Left colon (tissue), 2 donors: ENCODE measurements at places on chromosomes 1 and 21.

GRCh38 chr1:161082483-161082882 is 6.9 kb downstream of the NECTIN4 start:
- no peak for DNase-seq

DNA sequence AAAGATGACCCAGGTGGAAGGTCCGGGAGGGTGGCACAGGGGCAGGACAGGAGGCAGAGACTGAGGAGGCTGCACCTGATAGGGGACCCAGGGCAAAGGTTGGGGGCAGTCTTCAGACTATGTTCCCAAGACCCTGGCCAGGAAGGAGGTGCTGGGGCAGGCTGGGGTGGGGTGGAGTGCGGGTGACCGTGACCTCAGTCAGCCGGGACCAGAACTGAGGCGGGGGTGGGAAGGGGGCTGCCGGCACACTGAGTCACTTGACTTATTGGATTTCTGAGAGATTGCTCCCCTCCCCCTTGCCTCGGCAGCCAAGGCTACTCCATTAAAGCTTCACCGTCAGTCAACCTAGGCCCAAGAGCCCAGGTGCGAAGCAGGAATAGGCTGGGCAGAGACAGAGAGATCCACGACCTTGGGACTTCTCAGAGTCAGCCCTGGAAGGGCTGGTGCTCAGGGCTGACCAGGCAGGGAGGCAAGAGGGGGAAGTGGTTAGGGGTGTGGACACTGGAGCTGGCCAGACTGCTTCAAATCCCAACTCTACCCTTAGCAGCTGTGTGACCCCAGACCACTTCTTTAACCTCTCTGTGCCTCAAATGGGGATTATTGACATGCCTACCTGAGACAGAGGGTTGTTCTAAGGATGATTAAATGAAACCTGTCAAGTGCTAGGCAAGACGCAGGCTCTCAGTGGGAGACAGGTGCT is 47.9 kb upstream of the LAPTM5 start:
- no peak for DNase-seq

- no peak for DNase-seq
These were observed 73.5 kb upstream of the PDC start for GRCh38 chr1:186534401-186534800.

- DNase-seq = no peak
These were observed 339.1 kb downstream of the PTPRC start for GRCh38 chr1:198977909-198978308.

DNA sequence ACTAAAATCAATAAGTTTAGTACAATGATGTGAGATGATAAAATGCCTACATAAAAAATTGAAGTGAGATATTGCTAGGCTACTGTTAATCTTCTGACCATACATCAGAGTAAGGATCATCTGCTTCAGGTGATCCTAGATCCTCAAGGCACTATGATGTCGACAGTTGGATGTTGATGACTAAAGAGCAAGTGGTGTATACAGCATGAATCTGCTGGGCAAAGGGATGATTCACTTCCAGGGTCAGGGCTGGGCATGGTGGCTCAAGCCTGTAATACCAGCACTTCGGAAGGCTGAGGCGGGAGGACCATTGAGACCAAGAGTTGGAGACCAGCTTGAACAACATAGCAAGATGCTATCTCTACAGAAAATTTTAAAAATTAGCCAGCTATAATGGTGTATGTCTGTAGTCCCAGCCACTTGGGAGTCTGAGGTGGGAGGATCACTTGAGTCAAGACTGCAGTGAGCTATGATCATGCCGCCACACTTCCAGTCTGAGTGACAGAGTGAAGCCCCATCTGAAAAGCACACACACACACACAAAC is 24.6 kb downstream of the NUF2 start:
- no peak for DNase-seq

DNA sequence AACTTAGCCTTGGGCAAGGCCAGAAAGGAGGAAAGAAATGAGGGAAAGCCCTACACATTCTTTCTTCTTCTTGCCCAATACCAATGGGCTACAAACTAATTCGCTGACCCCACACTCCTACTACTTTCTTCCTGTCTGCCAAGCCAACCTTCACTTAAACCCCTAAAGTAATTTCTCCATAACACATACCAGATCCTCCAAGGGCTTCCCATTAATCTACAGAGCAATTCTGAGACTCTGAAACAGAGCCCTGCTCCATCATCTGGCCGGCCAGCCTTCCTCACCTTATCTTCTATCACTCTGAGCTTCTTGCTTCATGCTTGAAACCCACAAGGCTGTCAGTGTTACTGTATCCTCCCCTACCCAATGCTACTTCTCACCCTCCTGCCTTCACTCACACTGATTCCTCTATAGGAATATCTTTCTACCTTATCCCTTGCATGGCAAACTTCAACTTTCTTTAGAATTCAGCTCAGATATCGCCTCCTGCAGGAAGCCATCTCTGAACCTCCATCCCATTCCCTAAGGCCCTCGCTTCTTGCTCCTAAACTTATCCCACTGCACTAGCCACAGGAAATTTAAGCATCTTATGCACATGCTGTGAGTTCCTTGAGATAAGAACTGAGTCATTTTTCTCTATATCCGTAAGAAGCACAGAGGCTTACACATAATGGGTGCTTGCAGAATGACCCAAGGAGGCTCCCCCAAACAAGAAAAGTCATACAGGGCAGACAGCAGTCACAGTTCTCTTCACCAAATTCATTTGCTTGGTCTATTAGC is 81.9 kb downstream of the JAK1 start:
- DNase-seq = no peak

DNA sequence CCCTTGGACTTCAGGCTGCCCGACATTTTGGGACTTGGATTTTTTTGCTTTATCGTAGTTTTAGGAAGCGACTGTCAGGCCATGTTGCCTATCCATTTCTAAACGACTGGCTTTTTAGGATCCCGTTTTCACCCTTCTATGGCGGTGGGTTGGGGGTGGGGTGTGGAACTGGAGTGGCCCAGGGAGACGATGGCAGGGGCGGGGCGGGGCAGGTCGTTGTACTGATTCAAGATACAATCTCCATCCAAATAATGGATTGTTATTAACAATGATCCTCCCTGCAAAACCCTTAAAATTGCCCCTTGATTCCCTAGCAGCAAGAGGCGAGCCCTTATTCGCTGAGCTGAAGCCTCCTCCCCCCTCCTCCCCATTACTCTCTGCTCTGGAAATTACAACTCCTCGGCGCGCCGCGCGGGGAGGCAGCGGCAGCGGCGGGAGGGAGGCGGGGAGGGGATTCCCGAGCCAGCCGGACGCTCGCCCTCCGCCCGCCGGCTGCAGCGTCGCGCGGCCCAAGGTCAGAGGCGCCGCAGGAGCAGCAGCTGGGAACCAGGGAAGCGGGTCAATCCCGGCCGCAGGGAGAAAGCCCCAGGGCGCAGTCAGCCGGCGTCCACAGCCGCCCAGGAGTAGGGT is at the start of gene TRIM67:
TSS of gene TRIM67 (plus strand) at position 392 of the 630 bp plus-strand sequence. CDS start 912 bp downstream, outside the sequence.
- no peak for DNase-seq

- DNase-seq = no peak
These were observed 924 bp downstream of the HMCN1 start for GRCh38 chr1:185734929-185735700.

GRCh38 chr1:61316493-61316892 is 234.1 kb downstream of the NFIA start:
- no peak for DNase-seq

DNA sequence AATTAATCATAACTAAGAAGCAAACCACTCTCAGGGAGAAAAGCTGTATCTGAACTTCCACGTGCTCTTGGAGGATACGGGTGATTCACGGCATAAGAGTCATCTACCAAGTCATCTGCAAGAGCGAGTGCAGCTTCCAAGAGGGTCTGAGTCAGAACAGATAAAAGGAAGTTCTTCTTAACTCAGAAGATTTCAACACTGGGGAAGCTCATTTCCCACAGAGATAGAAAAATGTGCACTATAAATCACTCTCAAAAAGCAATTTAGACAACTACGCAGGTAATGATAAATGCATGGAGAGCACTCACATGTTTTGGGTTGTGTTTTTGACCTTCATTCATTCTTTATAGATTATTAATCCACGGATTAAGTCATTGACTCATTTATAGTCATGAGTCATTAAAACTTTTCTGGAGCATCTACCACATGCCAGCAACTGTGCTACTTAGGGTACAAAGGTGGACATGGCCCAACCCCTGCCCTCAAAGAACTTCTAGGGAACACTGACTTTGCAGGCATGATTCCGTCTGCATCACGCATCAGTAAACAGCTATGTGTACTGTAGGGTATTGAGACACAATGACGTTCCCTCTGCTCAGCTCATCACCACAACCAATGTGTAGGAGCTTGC is 20.8 kb downstream of the KCNJ15 start:
- DNase-seq = no peak

GRCh38 chr1:30437059-30437576 is 286.3 kb downstream of the MATN1 start:
- no peak for DNase-seq

DNA sequence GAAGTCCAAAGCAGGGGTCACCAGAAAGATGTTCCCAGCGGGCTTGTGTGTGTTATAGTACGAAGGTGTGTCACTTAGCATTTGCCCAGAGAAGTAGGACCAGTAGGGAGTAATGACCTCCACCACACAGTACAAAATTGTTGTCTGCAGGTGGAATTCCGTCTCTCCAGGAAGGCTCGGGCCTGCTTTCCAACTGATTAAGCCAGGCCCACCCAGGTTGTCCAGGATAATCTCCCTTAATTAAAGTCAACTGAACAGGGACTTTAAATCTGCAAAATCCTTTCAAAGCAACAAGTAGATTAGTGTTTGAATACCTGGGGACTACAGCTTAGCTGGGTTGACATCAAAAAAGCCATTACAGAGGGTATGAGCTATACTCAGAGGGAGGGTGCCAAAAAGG is 131.3 kb downstream of the BACH1 start:
- DNase-seq = no peak
